Activated naive CD8-positive, alpha-beta T cell treated with anti-CD3 and anti-CD28 coated beads, Interleukin-2, amount 50 U/mL, for 24 hours (primary cell): ENCODE measurements at places on chromosomes 2 and 18.

GRCh38 chr2:16155366-16155765 lies 215.0 kb downstream of the MYCN start:
- DNase-seq, result no peak

DNA sequence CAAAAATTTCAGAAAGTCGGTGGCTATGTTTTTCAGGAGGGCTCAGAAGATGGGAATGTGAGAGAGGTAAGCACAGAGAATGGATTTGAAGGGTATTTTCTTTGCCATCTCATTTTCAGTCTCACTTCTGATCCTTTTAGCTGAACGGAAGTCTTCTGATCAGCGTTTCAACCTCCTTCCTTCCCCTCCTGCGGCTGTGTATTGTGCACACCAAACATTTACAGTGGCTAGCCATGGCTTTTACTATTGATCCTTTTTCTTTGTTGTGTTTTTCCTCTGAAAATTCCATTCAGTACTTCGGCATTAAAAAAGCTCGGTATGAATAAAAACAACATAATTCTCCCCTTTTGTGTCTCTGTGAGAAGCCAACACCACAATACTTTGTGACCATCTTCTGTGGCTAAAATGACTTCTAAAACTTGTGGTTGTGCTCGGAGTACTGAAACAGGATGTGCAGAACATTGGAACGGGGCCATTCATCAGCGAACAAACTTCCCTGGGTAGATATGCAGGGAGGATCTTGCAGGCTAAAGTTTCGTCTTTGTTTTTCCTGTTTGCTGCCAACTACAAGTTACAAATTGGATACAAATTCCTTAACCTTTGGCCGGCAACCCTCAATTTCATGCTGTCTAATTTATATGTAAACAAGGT lies 260.8 kb upstream of the FAM98A start:
- DNase-seq, result no peak

DNA sequence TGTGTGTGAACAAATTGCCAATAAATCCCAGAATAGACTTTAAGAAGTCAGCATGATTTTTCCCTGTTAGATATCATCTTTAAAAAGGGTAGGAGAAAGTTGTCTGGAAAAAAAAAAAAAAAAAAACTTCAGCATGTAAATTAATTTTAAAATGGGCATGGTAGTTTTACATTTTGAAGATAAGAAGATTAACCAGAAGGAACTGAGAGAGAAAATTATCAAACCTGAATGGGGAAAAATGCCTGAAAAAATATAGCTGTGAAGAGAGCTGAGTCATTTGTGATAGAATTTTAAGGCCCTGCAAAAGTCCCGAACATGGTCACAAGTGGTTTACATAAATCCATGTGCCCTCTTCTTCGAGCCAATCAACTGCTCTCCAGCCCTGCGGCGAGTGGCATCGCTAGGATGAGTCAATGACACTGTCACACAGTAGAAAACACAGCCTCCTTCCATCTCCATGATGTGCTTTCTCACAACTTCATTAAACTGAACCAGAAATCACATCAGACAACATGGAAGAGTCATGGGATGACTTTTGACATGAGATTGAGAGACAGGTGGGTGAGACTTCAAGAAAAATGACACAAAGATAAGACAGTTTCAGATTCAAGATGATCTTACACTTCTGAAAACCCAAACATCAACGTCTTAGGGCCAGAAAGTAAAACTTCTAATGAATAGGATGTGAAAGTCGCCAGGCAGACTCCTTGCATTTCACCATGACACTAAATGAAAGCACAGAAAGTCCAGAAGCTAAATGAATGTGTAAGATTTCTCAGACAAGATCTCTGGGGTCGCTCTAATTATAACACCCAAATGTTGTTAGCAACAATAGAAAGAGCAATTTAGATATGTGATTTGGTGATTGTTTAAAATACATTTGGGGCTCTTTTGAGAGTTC lies 273.0 kb upstream of the ID2 start:
- peak; percentile 53 for DNase-seq

- peak; percentile 12 for DNase-seq
Measured at GRCh38 chr2:187581125-187581896, 27.1 kb upstream of the TFPI start.

- peak; percentile 98 for DNase-seq
Measured at GRCh38 chr2:191013932-191014652, at the start of gene STAT1. STAT1 (minus strand) TSS chr2:191014171; CDS start chr2:191010003, 4,168 bp downstream.

- no peak for DNase-seq
Measured at GRCh38 chr2:50951437-50951836, 80.5 kb downstream of the NRXN1 start.

DNA sequence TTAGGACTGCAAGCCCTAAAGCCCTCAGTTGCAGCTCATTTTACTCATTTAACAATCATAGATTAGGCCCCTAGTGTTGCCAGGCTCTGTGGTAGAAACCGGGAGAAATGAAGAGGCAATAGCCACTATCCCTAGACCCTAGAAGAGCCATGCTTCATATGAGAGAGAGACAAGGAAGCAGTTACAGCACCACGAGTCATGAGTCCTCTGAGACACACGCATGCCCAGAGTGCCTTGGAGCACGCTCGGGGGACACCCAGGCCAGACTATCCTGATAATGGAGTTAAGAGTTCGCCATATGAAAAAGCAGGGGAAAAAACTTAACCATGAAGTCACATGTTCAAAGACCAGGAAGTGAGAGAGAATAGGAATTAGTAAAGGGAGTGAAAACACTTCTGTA lies 321.5 kb upstream of the PKDCC start:
- DNase-seq, result no peak

- DNase-seq, result no peak
Measured at GRCh38 chr18:37398248-37398920, 167.2 kb downstream of the CELF4 start.
